ENCODE measurements at places on chromosomes 2 and 18. TPM values are rescaled to one million over a fixed set of nuclear protein-coding genes. Genes with fewer than 3 reads are reported as not detected.

DNA sequence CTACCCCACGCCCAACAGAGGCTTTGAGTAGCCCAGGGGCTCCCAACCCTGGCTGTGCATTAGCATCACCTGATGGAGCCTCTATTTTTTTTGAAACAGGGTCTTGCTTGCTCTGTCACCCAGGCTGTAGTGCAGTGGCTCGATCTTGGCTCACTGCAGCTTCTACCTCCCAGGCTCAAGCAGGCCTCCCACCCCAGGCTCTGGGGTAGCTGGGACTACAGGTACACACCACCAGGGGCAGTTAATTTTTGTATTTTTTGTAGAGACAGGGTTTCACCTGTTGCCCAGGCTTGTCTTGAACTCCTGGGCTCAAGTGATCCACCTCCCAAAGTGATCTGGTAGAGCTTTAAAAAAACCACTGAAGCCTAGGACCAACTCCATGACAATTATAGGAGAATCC is 394.8 kb upstream of the ATP5MC3 start:
- DNase-seq = no peak

DNA sequence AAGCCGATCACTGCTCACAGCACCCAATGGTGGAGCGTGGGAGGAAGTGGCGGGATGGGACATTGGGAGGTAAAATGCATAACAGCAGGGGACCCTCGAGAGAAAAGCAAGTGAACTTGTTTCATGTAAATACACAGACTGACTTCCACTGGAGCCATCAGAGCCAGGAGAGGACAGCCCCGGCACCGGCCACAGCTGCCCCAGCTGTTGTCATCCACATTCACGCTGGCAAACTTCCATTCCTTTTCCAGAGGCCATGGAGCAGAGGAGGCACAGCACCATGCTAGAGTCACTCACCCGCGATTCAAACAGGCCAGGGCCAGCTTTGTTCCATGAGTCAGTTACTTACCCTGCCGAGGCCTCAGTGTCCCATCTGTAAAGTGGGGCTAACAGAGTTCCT is 610.9 kb upstream of the SALL3 start:
- no peak for DNase-seq

DNA sequence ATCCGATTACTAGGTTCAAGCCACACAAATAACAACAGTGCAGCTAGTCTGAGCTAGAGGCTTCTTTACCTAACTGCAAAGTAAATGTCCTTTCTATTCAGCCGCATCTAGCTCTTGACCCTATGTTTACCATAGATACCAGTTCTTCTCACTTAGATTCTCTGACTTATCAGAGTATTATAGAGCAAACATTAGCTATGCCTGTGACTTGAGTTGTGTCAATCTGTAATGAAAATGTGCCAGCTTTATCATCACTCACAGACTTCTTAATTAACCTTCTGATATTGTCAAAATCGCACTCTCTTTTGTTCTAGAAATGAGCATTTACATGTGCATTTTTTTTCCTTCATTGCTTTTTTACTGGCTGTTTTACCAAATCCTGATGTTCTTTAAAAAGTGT is 79.9 kb downstream of the BCL11A start:
- no peak for DNase-seq

Gene SPEG
- 1.8 TPM for total RNA-seq

- DNase-seq = no peak
Observed at GRCh38 chr2:40440835-40441234, 11.1 kb downstream of the SLC8A1 start.

DNA sequence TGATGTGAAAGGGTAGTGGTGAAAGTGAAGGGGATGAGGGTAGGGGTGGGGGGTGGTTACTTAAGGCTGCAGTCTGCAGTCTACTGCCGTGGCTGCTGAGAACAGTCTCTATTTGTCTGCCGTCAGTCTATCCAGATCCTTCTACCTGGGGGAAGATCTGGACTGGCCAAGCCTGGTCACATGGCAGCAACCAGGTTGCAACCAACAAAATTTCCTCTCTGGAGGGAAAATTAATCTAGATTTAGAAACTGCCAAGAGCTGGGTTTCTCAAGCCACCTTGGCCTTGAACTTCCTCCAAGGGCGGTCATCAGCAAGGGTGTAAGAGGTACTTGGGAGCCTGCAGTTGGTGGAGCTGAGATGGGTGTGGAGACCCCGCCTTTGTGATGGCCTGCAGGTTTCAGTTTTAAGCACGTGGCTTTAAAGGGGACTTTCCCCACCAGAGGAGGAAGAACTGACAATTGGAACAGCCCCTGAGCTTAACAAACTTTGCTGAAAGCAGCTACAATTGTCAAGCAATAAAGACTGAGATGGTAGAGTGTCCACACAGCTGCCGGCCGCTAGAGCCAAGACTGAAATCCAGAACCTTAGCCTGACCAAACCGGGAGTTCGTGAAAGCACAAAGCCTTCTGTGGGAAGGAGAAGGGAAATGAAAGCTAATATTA is 31.4 kb upstream of the KCMF1 start:
- peak; percentile 26 for DNase-seq

GRCh38 chr2:236489895-236490404 is 79.7 kb upstream of the ACKR3 start:
- DNase-seq = no peak

Gene GPR17
- not detected for total RNA-seq

Gene TCF23
- total RNA-seq = under 0.01 TPM

Gene ADGRF3
- total RNA-seq = not detected

GRCh38 chr2:179824961-179825360 is 36.5 kb downstream of the ZNF385B start:
- no peak for DNase-seq

DNA sequence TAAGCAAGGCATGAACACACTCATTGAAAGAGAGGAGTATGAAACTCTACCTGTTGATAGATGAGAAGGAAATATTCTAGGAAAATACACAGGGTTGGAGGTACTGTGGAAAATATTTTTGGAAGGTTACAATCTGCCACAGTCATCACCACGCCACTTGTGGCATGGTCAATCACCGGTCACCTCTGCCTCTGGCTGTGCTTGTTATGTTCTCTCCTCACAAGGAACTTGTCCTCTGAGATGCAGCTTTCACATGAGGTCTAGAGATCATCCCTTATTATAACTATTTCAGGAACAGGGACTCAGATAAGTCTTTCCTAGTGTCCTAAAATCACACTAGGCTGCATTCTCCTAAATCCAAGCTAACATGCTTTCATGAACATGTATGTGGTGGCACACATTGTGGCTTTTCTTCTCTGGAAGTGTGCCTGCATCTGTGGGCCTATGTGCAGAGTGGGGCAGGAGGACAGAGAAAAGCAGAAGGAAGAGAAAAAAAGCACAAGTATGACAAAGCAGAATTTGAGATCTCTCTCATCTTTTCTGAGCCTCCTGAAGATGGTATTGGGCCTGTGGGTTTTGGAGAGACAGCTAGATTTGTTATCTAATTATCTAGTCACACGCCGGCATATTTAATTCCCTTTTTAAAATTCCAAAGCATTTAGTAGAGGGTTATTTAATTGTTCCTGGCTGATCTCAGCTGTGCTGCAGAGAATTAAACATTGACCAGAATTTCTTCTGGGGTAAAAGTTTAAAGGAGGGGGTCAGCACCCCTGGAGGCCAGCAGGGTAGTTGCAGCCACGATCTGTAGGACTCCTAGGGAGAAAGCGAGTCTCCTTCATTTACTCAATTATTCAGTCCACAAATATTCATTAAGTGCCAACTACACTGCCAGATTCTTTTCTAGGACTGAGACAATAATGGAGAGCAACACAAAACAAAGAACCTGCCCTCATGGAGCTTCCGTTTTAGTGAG is 294.6 kb downstream of the RDH14 start:
- DNase-seq = no peak

DNA sequence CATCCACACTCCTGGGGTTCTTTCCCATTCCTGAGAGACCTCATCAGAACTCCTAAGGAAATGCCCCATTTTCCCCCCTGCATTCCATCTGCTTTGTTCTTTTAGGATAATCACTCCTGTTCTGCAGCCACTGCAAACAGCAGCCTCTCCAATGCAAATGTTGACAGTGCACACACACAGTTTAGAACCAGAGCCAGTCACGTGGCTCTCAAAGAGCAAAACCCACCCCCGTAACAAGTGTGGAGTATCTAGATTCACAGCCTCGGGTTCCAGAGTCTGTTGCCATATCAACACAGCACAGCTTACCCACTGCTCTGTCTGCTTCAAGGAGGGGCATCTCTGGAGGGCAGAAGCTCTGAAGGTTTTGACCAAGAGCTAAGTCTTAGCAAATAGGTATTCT is 180.0 kb downstream of the NAPG start:
- DNase-seq = no peak

- DNase-seq = no peak
Observed at GRCh38 chr18:622289-622688, 25.5 kb downstream of the CLUL1 start.

Gene PSMA8
- not detected for total RNA-seq

Gene SDC1
- total RNA-seq = 1,308 TPM

Gene TBR1
- under 0.01 TPM for total RNA-seq

DNA sequence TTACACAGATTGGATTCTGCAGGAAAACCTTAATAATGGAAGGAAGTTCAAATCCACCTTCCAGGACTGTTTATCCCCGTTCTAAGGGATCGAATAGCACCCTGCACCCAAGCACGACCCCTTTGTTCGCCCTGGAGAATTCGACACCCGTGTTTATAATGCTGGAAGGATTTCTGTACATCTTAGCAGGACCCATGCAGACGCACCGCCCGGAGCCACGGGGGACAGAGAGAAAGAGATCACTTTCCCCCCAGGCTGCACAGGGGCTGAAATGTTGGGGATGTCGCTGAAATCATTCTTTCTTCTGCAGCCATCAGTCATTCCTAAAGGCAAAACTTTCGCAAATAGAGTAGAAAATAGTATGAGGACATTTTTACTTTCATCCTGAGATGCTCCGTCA is 238.7 kb upstream of the SALL3 start:
- no peak for DNase-seq

DNA sequence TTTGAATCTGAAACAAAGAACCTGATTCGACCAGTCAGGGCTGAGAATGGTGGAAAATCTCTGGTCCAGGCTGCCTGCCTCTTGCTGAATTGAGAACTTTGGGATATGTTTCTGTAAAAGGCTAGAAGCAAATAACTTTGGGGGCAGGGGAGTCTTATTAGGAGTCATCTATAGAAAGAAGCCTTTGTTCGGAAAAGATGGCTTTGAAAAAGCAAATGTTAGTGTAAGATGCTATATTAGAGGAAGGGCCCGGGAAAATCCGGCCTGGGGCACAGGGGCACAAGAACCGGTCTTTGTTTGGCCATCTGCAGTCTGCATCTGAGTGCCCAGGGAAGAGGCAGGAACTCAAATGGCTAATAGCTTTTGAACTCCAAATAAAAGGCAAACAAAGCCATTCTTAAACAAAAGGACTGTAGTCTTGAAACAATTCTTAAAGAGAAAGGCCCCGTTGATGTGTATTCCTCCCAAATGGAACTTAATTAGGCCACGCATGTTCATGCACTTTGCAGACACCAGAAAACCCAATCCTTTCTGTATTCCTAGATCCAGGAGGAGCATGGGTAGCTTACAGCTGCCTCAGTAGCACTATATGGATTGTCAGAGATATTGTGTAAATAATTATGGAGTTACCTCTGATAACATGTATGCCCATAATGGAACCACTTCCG is 180.0 kb upstream of the ARL4C start:
- DNase-seq = no peak

DNA sequence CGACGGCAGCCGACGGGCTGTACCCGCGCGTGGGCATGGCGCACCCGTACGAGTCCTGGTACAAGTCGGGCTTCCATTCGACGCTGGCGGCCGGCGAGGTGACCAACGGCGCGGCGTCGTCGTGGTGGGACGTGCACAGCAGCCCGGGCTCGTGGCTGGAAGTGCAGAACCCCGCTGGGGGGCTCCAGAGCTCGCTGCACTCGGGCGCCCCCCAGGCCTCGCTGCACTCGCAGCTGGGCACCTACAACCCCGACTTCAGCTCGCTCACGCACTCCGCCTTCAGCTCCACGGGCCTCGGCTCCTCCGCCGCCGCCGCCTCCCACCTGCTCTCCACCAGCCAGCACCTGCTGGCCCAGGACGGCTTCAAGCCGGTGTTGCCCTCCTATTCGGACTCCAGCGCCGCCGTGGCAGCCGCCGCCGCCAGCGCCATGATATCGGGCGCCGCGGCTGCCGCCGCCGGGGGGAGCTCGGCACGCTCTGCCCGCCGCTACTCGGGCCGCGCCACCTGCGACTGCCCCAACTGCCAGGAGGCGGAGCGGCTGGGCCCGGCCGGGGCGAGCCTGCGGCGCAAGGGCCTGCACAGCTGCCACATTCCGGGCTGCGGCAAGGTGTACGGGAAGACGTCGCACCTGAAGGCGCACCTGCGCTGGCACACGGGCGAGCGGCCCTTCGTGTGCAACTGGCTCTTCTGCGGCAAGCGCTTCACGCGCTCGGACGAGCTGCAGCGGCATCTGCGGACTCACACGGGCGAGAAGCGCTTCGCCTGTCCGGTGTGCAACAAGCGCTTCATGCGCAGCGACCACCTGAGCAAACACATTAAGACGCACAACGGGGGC is 2.0 kb downstream of the SP9 start:
- DNase-seq = no peak

GRCh38 chr2:205193836-205194228 is 488.5 kb upstream of the NRP2 start:
- no peak for DNase-seq

DNA sequence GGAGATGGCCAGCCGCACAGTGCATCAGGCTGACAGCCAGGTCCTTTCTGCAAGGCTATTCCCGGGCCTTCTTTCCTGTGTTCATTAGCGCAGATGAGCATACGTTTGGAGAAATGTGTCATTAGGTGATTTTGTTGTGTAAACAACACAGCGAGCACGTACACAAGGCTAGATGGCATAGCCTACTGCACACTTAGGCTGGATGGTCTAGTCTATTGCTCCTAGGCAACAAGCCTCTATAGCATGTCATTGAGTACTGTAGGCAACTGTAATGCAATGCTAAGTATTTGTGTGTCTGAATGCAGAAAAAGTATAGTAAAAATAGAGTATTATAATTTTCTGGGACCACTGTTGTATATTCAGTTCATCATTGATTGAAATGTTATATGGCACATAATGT is 50.9 kb upstream of the PHLPP1 start:
- DNase-seq = no peak

Gene MAP4K3
- 22.0 TPM for total RNA-seq

- peak; percentile 62 for DNase-seq
Observed at GRCh38 chr2:224650815-224651439, 65.2 kb downstream of the CCDC195 start.

- no peak for DNase-seq
Observed at GRCh38 chr2:234331966-234332365, 164.9 kb downstream of the ARL4C start.

- no peak for DNase-seq
Observed at GRCh38 chr2:231685349-231686191, 22.8 kb upstream of the PTMA start.

- DNase-seq = peak; percentile 86
Observed at GRCh38 chr18:77067291-77068061, 65.1 kb downstream of the MBP start.

- DNase-seq = no peak
Observed at GRCh38 chr18:35289727-35290093, 319 bp downstream of the ZSCAN30 start.

Gene CHRND
- total RNA-seq = not detected
